ENCODE measurements at places on chromosomes 13 and 19.

DNA sequence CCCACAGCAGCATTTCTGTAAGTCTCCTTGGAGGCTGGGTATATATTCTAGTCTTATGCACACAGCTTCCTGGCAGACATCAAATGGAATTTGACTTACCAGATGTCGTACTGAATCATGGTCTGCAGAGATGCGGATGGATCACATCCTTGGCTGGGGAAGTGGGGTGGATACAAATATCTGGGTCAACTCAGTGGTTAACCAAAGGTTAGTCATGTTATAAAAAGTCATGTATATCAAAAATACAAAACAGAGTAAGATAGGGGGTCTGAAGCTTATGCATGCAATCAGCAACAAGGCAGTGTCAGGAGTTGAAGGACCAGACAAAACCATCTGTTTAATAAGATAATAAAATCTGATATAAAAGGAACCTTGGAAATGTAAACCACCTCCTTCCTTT lies 61.9 kb downstream of the WASF3 start:
- DNase-seq: no peak

DNA sequence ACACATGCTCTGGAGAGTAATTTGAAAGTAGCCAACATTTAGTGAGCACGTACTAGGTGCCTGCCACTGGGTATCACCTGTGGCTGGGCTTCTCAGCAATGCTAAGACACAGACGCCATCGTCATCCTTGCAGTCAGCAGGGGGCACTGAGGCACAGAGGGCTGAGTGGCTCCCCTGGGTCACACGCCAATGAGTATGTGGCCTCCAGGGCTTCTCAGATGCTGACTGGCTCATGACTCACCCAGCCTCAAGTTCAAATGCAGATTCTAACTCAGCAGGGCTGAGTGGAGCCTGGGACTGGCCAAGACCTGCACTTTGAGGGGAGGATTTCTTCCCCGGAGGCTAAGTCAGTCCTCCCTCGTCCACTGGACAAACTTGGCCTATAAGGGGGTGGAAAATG lies 115.1 kb upstream of the CACNA1A start:
- DNase-seq: no peak

DNA sequence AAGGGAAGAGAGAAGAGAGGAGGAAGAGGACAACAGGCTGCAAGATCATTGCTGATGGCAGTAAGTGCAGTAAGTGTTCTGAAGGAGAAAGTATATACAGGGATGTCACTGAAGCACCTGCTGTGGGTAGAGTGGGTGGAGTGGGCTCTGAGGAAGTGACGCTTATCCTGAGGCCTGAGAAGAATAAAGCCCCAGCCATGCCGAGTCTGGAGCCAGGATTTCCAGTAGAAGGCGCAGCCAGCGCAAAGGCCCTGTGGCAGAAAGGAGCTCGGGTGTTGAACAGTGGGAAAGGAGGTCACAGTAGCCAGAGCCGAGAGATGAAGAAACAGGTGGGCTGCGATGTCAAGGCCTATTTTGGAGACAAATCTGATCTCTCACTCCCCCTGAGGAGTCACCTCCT lies 31.8 kb upstream of the ADGRE5 start:
- no peak for DNase-seq

- DNase-seq: no peak
Measured at GRCh38 chr19:44280916-44281315, 21.2 kb downstream of the ZNF233 start.

GRCh38 chr19:44954278-44954648 lies 917 bp upstream of the CLPTM1 start:
- no peak for DNase-seq

GRCh38 chr19:55655648-55656040 lies 809 bp downstream of the U2AF2 start:
- no peak for DNase-seq

GRCh38 chr13:48504606-48505005 lies 28.3 kb downstream of the RCBTB2 start:
- DNase-seq: no peak

All from bone marrow (tissue), 2 donors.